ENCODE measurements at places on chromosomes 3 and 15.
A peak's percentile ranks its signal among the peaks of the same experiment; 100 is the strongest.

GRCh38 chr3:172595664-172596393, 72.6 kb upstream of the TNFSF10 start:
- peak; percentile 7 for DNase-seq

DNA sequence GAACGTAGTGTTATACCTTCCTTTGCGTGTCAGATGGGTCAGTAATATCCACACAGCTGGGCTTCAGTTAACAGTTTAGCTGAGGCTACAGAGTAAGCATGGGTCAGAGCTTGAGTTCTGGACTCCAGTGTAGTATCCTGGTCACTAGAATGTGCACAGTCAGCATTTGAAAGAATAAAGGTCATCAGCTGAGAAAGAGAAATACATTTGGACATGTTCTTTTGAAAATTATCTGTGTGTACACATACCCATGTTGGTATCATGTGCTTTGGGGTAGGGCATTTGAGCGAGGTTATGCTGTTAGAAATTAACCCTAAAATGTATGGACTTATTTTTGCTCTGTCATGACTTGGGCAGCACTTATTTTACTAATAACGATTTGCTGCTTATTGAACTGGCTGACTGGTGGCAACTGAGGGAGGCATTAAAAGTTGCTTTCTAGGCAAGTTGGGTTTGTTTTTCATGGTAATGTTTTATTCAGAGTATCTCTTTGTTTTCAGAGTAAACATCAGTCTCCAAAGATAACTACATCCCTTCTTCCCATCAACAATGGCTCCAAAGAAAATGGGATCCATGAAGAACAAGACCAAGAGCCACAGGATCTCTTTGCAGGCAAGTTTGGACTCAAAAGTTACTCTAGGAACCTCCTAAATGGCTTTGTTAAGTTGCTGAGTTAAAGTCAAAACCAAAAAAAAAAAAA, 16.4 kb downstream of the SNX1 start:
- DNase-seq: no peak

DNA sequence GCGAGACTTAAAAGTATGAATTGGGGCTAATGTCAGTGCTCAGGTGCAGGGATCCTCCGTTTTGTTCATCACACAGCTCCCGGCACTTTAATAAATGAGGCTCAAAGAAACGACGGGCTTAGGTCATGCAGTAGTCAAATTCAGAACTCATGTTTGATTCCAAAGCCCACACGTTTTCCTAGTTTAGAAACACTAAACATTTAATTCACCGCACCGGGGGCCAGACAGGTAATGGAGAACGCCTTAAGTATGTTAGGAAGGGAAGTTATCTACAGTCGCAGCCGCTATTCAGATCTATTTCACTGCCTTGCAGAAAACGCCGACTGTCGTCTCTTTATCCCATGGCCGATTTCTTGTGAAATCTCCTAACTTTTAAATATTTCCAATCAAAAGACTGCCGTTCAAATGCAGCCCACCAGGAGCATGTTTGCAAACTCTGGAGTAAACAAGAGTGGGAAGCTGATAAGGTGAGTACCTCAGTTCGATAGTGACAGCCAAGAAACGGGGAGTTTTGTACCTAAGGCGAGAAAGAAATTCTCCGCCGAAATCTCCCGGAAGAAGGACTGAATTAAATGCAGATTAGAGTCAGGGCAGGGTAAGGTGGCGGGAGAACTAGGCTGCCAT, 569 bp downstream of the HIGD2B start:
- no peak for DNase-seq

DNA sequence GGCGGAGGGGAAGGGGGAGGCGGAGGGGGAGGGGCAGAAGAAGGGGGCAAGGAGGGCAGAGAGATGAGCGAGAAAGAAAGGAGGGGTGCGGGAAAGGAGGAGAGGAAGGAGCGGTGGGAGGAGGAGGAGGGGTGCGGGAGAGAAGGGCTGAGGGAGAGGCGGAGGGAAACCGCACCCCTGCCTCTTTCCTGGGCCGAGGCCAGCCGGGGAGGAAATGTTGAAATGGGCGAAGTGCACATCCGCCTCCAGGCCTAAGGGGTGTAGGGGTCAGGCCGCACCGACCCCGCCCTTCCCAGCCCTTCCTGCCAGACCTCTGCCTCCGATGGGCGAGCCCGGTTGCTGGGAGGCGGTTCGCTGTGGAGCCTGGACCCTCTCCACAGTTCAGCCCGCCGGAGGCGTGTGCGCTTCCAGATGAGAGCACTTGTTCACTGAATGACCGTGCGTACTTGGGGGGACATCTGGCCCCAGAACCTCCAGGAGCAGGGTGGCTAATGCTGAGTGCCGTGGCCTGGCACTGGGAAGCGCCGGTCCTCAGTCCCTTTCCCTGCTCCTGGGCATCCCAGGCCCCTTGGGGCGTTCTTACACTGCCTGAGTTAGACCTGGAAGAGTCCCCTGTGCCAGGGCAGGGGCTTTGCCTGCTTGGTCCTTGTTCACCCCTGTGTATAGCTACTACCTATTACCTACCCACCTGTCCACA, 110.3 kb upstream of the KLF13 start:
- peak; percentile 51 for DNase-seq

DNA sequence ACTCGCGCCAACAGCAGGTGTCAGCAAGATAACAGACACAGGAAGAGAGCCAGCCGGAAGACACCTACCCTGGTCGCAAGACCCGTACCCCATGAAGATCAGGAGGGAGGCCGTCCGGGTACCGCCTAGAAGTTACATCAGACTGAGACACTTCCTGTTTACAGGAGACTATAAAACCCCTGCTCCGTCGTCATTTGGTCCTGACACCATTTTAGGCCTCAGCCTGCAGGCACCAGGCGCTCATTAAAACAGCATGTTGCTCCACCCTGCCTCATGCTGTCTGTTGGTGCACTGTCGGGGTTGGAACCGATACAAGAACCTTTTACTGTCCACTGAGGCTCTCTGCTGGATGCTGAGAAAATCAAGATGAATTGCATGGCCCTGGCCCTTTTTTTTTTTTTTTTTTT, 15.6 kb upstream of the PRTG start:
- DNase-seq: no peak

DNA sequence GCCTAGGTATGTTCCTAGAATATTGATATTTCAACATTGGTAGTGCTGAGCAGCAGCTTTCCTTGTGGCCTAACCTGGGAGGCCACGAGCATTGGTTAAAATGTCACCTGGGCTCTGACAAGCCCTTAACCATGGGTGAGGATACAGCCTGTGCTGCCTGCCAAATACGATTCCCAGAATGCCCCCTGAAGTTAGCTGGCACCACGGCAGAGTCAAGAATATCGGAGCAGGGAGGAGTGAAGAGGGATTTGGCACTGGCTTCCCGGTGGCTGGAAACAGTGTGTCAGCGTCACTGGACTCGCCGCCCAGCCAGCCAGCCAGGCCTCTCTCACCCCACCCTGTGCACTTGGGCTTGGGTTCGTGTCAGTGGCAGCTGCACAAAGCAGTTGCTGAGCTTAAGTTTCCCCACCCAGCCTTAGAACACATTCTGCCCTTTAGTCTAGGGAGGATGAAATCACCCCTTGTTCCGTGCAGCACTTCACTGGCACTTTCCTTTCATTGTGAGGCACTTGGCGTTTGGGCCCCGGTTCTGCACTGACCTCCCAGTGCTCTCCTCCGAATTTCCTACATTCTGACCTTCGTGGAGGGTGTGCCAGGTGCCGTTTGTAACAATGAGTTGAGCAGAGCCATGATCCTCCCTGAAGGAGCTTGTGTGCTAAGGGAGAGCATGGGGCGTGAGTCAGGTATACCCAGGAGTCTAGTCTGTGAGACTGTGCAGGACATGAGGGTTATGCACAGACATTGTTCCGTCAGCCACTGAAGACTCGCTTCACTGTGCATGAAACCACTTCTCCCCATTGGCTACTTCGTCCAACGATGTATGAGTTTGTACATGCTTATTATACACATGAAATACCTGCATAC, 152.8 kb upstream of the BHLHE40 start:
- DNase-seq: no peak

DNA sequence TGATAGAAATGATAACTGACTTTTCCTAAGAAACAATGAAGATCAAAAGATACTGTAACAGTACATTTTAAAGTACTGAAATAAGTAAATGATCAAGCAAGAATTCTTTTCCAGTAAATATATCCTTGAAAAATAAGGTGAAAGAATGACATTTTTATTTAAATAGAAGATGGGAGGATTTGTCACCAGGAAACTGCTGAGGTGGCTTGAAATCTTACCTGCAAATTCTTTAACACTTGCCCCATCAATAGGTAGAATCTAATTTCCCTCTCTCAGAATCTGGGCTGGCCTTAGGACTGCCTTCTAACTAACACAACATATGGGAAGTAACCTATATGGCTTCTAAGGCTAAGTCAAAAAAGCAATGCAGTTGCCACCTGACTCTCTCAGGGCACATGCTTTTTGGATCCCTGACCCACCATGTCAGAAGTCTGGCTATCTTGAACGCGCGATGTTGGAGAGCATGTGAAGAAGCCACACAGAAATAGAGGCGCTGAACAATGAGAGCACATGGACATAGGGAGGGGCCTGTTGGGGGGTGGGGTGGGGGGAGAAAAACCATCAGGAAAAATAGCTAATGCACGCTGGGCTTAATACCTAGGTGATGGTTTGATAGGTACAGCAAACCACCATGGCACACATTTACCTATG, 11.5 kb downstream of the ACSBG1 start:
- DNase-seq: no peak

- no peak for DNase-seq
Measured at GRCh38 chr15:89178307-89178977, 42.9 kb downstream of the RLBP1 start.

DNA sequence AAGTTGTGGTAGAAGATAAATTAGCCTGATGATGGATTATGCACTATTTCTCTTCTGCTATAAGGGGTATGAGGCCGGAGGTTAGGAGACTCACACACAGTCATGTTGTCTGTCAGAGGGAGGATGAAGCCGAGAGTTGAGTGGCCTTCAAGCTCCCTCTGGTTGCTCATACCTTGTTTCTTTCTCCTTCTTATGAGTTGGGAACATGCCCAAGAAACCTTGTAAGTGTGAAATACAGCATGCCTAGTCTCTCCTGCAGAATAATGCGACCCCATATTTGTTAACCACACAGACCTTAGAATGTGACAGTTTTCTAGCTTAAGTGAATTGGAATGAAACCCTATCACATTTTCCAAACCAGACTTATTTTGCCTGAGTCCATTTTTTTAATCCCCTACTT, 366.7 kb downstream of the PTPRG start:
- no peak for DNase-seq

DNA sequence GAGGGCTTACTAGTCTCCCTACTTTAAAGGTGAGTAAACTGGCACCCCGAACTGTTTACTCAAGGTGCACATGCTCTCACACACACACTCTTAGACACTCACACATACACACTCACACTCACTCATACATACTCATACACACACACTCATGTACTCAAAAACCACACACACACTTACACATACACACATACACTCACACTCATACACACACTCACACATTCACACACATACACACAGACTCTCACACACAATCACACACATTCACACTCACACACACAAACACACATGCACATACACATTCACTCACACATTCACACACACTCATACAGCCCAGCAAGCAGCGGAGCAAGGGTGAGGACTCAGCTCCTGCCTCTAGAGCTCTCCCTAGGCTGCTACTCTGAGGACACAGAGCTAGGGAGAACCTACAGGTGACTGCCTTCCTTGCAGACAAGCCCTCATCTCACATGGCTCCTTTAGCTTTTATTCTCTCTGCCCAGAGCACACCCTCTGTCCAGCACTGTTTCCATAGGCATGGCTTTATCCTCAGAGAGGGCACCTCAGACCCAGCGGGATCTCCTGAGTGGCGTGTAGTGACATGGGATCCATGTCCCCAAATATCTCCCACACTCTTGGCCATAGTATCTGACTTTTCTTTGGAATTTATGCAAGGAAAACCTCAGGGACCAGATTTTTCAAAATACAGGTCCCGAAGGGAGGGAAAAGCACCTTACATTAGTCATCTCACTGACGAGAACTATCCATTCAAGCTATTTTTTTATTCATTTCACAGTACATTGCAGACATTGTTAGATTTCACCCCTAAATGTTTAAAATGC, 26.2 kb upstream of the ATG7 start:
- no peak for DNase-seq

GRCh38 chr3:127442506-127442905, 148.0 kb downstream of the TPRA1 start:
- DNase-seq: no peak

DNA sequence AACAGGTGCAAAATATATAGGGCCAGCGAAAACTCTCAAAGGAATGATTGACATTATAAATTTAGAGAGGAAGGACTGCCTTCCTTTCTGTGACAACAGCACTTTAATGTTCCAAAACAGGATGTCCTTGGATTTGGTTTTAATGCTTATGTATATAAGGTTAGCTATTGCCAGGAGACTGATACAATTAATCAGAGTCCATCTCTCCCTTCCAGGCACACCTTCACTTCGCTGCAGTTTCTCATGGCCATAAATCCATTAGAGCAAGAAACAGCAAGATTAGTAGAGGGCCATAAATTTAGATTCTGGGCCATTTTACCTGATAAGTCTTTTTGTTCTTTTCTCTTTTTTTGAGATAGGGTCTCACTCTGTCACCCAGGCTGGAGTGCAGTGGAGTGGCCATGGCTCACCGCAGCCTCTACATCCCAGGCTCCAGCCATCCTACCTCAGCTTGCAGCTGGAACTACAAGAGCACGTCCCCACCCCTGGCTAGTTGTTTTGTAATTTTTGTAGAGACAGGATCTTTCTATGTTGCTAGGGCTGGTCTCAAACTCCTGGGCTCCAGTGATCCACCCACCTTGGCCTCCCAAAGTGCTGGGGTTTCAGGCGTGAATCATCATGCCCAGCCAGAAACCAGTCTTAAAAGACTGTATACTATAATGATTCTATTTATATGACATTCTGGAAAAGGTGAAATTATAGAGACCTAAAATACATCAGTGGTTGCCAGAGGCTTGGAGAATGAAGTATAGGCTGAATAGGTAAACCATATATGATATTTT, 15.7 kb upstream of the TFRC start:
- no peak for DNase-seq

- DNase-seq: no peak
Measured at GRCh38 chr3:46882377-46883053, 5.0 kb downstream of the PTH1R start.

DNA sequence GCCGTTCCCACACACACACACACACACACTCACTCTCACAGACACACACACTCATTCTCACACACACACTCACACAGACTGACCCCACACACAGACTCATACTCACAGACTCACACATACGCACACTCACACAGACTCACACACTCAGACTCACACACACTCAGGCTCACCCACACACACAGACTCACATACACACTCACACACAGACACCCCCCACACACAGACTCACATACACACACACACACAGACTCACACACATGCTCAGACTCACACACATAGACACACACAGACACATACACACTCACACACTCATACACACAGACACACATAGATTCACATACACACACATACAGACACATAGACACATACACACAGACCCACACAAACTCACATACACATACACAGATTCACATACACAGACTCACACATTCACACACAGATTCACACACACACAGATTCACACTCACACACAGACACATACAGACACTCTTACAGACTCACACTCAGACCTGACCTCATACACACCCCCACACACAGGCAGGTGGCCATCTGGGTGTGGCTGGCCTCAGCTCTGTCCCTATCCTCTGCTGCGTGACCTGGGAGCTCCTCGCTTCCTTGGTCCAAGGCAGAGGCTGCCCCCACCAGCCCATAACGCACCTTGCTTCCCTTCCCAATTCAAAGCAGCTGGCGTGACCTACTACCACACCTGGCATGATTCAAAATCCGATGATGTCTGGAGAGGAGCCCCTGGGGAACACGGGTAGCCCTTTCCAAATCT, 1.9 kb downstream of the C3orf22 start:
- DNase-seq: no peak

All from stimulated activated naive CD4-positive, alpha-beta T cell treated with Interleukin-2 at 50 U/mL for 16 hours (primary cell).